ENCODE measurements at places on chromosomes 3 and 15. TPM values are rescaled to one million over a fixed set of nuclear protein-coding genes. Genes with fewer than 3 reads are reported as not detected.

GRCh38 chr3:107555359-107555758, 32.6 kb downstream of the BBX start:
- no peak for DNase-seq

GRCh38 chr3:131361464-131362421, 19.8 kb upstream of the NUDT16 start:
- peak; percentile 97 for DNase-seq

The PCSK6 gene
- total RNA-seq = 9.2 TPM

DNA sequence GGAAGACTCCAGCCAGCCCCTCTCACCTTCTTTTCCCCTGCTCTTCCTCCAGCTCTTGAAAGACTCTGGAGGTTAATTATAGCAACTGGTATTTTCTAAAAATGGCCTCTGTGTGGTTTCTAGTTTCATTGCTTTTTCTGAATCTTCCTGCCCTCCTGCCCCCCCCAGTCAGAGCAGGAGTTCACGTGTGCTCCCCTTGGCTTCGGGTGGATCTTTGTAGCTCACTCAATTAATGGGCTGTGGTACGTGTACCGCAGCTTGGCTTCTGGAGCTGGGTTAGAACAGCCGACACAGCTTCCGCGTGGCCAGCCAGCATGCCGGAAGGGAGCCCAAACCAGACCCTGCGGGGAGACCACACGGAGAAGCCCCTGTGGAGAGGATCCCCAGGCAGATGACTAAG, 31.5 kb downstream of the TM2D3 start:
- no peak for DNase-seq

GRCh38 chr3:187957165-187957581, 196.8 kb upstream of the LPP start:
- no peak for DNase-seq

- no peak for DNase-seq
Measured at GRCh38 chr15:74978503-74978902, 16.9 kb upstream of the SCAMP5 start.

The EPHB3 gene
- total RNA-seq = 4.0 TPM

GRCh38 chr3:141082064-141082463, 30.9 kb downstream of the SPSB4 start:
- no peak for DNase-seq

DNA sequence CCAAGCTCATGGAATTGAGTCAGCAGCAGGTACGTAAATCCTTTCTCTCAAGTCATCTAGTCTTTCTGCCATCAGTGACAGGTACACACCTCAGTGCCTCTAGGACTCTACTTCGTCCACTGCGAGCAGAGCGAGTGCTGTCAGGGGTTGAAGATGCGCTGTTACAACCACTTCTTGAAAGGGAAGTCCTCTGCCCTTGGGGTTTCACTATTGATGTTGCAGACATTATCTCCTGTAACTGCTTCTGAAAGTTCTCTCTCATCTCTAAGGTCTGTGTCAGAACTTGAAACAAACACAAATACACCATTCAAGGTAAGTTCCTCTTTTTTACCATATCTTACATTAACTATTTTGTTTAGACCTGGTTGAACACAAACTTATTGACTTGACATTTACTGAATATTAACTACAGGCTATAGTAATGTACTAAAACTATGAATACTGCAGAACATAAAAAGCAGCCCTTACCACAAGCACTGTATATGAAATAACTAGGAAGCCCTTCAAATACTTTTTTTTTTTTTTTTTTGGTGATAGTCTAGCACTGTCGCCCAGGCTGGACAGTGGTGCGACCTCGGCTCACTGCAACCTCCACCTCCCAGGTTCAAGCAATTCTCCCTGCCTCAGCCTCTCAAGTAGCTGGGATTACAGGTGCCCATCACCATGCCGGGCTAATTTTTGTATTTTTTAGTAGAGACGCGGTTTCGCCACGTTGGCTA, 41.5 kb downstream of the TOPBP1 start:
- DNase-seq = no peak

DNA sequence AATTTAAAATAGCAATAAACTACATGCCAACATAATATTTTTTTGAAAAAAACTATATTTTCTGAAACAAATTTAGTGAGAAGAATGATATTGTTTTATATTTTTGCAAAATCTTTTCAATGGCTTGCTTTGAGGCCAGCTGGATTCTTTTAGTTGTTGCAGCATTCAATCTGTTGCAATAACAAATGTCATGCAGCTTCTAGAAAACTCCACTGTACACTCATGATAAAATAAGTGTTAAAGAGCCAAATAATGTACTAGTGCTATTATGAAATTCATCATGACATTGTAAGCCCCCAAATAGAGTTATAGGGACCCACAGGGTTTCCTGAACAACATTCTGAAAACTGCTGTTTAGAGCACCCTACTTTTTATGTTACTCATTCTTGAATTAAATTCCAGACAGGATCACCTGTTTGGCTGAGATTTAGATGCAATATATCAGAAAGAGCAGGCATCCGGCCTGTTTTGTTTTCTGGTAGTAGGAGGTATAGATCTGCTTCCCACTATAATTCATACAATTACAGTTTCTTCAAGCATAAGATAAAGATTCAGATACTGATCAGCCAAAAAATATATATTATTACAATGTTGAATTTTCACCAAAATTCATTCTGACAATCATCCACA, 703.0 kb upstream of the ZNF385D start:
- no peak for DNase-seq

DNA sequence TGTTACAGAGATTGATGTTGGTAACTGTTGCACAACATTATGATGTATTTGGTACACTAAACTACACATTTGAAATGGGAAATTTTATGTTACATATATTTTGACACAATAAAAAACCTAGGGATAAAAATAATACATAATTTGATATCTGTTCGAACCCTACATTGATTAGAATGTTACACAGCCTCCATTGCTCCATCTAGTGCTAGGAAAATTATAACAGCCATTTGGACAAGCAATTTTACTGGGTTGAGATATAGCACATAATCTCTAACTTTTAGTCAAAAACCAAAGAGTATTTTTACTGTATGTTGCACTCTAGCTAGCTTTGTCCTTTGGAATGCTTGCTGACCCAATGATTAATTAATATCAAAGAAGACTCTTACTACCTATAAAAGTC, 108.1 kb downstream of the LSAMP start:
- DNase-seq = no peak

The PLA1A gene
- 26.6 TPM for total RNA-seq

All from upper lobe of left lung (tissue), 6 donors.